ENCODE measurements at places on chromosomes 7 and 10. TPM values are rescaled to one million over a fixed set of nuclear protein-coding genes. Genes with fewer than 3 reads are reported as not detected.

The LIPN gene
- 0.80 TPM for total RNA-seq

The STEAP4 gene
- total RNA-seq: 0.10 TPM

The TET1 gene
- 2.2 TPM for total RNA-seq

The GDF2 gene
- total RNA-seq: not detected

The AP4M1 gene
- total RNA-seq: 8.6 TPM
